ENCODE measurements at places on chromosomes 7 and 10.

GRCh38 chr7:121109145-121109544 is 120.6 kb downstream of the CPED1 start:
- no peak for DNase-seq

- no peak for DNase-seq
Measured at GRCh38 chr10:121736315-121737130, 138.3 kb upstream of the FGFR2 start.

DNA sequence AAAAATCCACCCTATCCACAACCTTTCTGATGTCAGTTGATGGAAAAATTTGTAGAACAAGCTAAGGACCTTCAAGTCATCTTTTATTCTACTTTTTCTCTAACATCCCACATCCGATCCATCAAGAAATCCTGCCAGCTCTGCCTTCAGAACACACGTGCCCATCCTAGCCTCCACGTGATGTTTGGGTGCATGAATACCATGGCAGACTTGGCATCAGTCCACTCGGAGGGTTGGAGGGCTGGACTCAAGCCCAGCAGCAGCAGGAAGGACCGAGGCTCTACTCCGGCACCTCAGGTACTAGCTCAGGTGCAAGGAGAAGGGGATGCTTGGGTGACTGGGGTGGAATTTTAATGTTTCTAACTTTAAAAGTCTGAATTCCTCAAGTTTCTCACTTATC is 428.6 kb downstream of the DPP6 start:
- DNase-seq: no peak

DNA sequence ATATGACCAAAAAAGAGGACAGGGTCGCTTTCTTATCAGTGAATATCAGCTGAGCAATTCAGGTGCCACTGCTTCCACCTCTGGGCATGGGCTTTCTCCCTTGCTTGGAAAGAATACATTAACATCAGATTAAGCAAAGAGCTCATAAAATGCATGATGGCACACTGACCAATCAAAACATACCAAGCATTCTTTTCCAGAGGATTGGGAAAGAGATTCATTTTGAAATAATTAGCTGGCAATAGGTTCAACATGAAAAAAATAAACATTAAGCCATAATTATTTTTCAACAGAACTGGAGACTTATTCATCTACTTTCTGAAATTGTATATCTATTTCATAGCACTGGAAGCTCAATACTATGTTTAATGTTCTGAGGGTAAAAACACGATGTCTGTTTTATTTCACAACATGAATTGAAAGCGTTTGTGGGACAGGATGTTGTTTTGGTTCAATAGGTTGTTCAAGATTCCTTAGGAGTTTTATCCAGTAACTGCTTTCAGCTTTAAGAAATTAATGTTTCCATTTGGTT is 53.2 kb downstream of the TFAM start:
- DNase-seq: no peak

DNA sequence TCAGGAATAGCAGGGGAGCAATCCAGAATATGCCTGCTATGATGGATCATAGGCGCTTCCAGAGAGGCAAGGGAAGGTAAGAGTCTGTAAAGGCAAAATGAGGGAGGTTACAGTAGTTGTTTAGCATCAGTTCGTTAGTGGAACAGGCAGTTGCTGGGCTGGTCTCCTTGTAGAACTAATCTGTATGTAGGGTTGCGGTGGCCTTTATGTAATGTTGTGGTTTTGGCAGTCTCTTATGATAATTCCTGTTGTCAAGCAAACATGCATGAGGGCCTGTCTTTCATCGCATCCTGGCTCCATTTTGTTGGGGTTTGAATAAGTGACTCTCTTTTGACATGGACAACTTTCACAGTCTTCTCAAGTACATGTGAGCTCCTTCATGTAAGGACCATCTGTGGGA is 427.8 kb upstream of the LRGUK start:
- DNase-seq: no peak

DNA sequence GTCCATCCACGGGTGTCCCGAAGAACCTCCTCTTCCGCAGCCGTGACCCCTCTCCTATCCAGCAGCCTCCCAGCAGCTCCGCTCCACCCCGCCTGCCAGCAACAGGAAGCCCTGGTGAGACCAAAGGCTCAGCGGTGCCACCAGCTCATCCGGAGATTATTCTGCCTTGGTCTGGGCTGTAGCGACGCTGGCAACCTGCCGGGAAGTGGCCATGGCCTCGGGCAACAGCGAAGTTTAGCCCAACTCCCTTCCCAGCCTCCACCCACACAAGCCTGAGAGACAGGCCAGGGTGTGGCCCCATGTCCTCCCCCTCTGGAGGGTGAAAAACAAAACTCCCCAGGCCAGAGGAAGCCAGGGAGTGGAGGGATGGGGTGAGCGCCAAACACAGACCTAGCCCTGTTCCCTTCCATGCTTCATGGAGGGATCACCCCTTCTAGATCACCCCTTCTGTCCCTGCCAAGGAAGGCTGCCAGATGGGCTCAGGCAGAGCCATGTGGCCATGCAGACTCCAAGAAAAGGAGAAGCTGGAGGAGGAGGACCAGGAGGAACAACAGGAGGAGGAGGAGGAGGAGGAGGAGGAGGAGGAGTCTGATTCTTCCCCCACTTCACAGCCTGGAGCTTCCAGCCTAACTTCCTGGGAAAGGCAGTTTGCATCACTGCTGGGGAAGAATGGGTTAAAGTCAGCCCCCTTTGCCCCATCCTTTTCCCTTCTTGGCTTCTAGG is 918 bp downstream of the CALHM2 start:
- no peak for DNase-seq

DNA sequence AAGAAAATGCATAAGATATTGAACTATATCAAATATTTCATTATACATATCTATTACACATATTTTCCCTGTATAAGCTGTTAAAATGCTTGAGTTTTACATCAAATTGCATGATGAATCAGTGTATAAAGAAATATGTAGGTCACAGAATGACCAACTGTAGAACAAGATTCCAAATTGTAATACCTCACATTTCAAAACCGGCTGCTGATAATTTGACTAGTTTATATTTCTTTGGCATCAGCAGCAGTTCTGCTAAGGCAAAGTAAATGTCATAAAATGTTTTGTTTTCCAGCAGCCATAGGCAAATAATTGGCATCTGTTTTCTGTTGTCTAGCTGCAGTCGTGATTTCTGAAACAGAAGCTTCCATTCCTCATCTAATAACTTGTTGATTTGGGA is 633.9 kb downstream of the ARL4A start:
- no peak for DNase-seq

GRCh38 chr10:132792796-132793195 is 6.8 kb upstream of the NKX6-2 start:
- DNase-seq: no peak

DNA sequence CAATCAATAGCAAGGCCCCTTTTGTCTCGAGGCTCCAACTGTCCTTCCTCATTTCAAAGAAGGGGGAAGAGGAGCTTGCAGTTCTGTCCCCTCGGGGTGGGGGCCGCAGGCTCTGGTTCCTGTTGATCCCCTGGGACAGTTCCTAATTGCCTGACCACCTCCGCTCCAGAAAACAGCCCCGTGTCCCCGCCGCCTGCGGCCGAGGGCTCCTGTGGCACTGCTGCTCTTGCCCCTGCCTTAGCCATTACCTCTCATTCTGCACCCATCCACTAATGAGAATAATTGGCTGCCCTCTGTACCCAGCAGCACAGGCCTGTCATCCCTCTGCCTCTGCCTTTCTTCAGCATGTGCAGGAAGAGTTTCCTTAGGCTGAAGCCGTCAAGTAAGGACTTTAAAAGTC is 668.3 kb upstream of the FOXK1 start:
- DNase-seq: no peak

- no peak for DNase-seq
Measured at GRCh38 chr7:51850126-51850525, 533.5 kb upstream of the COBL start.

DNA sequence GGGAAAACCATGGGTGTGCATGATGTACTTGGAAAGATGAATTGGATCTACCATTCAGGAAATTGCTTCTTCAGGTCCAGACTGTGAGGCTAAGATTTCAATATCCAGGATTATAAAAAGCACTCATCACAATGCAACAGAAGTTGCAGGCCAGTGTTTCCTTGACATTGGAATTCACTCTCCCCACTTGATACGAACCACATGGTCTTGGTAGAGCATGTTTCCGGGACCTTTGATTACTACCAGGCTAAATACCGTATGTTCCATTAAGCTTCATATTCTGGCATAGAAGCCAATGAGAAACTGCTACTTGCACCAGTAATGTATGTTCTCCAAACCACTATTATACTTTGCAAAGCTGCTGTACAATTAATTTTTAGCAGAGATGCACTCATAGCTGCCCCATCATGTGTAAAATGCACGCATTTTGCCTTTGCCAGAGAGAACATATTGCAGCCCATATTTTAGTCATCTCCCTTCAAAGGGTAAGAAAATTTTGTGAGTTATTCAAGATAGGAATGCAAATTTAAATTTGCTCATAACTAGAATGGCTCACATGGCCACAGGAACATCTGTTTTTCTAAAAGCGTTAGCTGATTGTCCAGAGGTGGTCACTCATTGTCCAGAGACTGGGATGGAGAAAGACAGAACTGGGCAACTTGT is 8.1 kb downstream of the FRMD4A start:
- DNase-seq: no peak

DNA sequence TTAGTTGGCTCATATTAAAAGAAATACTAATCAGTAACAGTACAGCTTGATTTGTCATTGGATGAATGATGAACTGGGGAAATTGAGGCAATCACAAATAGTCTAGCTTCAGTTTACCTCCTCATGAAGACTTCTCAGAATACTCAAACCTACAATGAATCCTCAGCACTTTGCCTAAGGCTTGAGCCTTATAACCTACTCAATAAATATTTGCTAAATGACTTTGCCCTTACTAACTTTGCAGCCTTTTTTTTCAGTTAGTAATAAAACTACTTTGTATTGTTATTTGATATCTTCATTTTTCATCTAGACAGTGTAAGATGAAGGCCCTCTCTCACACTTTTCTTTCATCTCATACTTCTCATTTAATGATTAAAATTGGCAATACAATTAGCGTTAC is 1162.5 kb upstream of the C7orf33 start:
- no peak for DNase-seq

- DNase-seq: no peak
Measured at GRCh38 chr10:12387561-12388210, 38.3 kb downstream of the CAMK1D start.

DNA sequence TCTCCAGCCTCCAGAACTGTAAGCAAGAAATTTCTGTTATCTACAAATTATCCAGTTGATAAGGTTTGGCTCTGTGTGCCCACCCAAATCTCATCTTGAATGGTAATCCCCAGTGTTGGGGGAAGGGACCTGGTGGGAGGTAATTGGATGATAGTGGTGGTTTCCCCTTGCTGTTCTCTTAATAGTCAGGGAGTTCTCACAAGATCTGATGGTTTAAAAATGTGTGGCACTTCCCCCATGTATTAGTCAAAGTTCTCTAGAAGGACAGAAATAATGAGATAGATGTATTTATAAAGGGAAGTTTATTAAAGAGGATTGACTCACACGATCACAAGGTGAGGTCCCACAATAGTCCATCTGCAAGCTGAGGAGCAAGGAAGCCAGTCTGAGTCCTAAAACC is 56.2 kb upstream of the APBB1IP start:
- no peak for DNase-seq

DNA sequence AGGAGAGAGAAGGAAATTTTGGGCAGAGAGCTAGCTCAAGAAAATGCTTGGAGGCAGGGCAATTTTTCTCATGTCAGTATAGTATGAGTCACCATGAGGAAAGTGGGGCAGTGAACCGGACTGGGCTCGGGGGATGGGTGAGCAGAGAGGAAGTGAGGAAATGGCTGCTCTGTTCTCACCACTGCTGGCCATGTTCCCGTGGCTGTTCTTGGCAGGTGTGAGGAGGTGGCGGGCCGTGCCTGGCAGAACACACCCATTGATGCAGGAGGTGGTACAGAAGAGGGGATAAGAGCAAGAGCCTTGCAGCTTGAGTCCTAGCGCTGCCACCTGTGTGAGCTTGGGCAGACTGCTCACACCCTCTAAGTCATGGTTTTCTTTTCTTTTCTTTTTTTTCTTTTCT is 304.4 kb upstream of the LYZL1 start:
- DNase-seq: no peak

- no peak for DNase-seq
Measured at GRCh38 chr7:129514683-129515082, 12.4 kb downstream of the SMKR1 start.

DNA sequence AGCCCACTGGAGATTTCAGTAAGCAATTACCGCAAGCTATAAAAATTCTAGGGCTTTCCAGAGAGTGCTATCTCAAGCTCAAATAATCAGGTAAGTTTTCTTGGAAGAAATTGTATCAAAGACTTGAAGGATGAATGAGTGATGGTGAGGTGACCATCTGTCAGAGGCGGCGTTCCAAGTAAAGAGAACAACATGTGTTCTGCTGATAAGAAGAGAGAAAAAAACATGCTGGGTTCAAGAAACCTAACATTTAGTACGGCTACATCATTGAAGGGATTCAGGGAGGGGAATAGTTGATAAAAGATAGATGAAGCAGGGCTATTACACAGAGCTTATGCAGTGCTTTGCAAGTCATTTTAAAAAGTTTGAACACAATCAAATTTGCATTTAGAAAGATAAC is 100.7 kb downstream of the GNAI1 start:
- DNase-seq: no peak

GRCh38 chr10:49650724-49651034 is 28.8 kb upstream of the C10orf53 start:
- DNase-seq: no peak

DNA sequence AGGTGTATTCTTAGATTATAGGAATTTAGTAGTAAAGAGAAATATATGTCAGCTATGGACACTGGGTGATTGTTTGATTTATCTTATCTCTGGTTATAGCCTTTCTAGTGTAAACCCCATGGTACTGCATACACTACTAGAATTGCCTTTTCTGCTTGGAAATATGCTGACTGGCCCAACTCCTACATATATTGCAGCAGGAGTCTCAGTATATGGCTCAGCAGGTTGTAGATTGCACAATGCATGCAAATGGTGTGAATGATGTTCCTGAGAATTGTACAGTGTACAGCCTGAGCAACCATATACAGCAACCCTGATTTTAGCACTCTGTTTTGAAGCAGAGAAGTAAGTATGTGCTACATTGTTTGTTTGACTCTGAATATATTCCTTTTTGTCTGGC is 153.4 kb upstream of the NPY start:
- no peak for DNase-seq

- no peak for DNase-seq
Measured at GRCh38 chr10:49140304-49141177, 6.7 kb upstream of the FAM170B start.

DNA sequence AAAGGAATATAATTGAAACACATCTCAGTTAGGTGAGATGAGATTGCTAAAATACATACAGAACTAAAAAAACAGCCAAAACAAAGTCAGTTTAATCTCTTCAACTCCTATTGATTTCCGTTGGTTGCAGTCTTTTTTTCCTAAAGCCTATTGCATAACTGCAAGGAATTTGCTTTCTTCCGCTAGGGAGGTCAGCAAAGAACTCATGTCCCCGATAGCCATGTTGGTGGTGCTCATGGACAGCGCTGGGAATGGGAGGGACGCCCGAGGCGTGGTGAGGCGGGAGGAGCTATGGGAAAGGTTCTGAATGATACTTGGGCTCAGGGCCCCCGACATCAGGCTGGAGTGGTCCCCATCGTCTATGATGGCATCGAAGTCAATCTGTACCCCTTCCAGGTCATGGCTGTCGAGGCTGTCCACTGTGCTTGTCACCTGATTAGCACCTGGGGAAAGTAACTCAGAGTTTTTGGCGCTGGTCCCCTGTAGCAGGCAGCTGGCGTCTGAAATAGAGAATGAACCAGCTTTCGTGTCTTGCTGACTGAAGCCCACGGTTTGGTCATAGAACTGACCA is 261.4 kb upstream of the INHBA start:
- no peak for DNase-seq

Measured in stimulated activated CD4-positive, alpha-beta T cell treated with anti-CD3 and anti-CD28 coated beads, Interleukin-2, amount 100 ng/mL, for 4 hours (primary cell).